ENCODE measurements at places on chromosomes 5 and 9.
A peak's percentile ranks its signal among the peaks of the same experiment; 100 is the strongest.

DNA sequence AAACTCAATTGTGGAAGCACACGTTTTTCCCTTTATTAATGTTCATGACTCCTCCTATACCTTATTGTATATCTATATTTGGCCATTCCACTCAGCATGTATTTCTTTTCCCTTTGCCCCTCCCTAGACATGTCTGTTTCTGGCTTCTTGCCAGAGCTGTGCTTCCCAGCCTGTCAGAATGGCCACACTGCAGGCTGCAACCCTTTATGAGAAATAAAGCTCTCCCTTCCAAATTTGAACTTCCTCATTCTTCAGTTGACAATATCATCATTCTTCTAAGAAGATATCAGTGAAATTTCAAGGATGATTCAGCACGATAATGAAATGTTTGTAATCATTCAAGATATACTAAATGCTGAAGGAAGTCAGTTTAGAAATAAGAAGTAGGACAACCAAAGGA is 107.6 kb upstream of the PRSS3 start:
- DNase-seq: peak; percentile 54

GRCh38 chr5:132477784-132478365 is 12.7 kb downstream of the IRF1 start:
- no peak for DNase-seq

DNA sequence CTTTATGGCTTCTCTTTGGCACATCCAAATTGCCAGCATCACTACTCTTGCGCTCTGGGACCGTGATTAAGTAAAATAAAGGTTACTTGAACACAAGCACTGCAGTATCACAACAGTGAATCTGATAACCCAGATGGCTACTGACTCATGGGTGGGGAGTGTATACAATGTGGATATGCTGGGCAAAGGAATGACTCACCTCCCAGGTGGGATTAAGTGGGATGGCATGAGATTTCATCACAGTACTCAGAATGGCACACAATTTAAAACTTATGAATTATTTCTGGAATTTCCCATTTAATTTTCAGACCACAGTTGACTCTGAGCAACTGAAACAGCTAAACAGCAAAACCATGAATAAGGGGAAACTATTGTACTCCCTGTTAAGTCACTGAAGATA is 4.3 kb downstream of the GFM2 start:
- no peak for DNase-seq

- no peak for DNase-seq
Measured at GRCh38 chr9:127541865-127542264, 70.2 kb upstream of the STXBP1 start.
